Activated B cell treated with CpG ODN at 0.5 μM for 24 hours (primary cell): ENCODE measurements at places on chromosomes 4 and X. TPM values are rescaled to one million over a fixed set of nuclear protein-coding genes. Genes with fewer than 3 reads are reported as not detected.

SULT1E1 gene
- total RNA-seq = not detected in 2 replicates

- no peak for DNase-seq
- no peak overlapping the region for H3K27ac ChIP-seq
- no peak overlapping the region for H3K4me3 ChIP-seq
- no peaks in the 10 kb centered on the region for H3K27me3 ChIP-seq
- no peaks in the 10 kb centered on the region for H3K4me1 ChIP-seq
- H3K36me3 ChIP-seq = peaks cover 21% of the 10 kb centered on the region
Measured at GRCh38 chr4:184697956-184698355, 35.9 kb downstream of the CENPU start.

DNA sequence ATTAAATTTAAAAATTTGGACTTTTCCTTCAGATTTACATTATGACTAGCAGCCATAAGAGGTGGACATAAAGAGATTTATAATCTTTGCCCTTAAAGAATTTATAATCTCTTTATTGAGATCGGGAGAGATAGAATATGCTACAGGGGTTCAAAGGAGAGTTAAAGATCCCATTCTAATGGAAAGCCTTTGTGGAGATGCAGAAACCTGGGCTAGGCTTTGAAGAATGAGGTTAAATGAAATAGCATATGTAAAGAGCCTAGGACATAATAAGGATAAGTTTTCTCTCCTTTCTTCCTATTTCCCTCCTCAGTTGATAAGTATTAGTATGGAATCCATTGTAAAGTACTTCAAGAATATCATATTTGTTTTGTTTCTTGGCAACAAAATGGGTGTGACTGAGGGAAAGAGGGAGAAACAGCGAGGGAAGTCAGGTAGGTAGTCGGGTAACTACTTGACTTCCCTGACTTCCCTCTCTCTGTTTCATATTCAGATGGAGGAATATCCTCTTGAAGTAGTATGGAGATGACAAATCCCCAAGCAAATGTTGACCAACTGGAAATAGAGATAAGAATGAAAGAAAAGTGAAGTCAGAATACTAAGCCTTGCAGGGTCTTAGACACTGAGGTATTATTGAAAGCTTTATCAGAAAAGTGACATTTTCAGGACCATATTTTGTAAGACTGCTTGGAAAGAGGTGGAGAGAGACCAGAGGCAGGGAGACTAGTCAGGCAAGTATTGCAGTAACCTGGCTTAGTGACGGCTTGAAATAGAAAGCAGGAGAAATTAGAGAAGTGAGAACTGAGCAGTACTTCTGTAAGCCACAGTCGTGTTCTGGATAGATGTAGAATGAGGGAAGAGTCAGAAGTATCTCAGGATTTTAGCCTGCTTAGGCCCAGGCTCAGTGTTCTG, 82.9 kb downstream of the PDLIM5 start:
- no peak overlapping the region for H3K4me3 ChIP-seq
- H3K27me3 ChIP-seq = no peaks in the 10 kb centered on the region
- H3K4me1 ChIP-seq = peaks cover 26% of the 10 kb centered on the region

- no peak for DNase-seq
- no peaks in the 10 kb centered on the region for H3K4me1 ChIP-seq
- H3K36me3 ChIP-seq = no peaks in the 10 kb centered on the region
- H3K27ac ChIP-seq = no peak overlapping the region
- no peaks in the 10 kb centered on the region for H3K27me3 ChIP-seq
- H3K4me3 ChIP-seq = no peak overlapping the region
Measured at GRCh38 chrX:34365471-34365870, 233.4 kb upstream of the FAM47A start.

MCF2 gene
- total RNA-seq = 0.39 and 0.75 TPM in 2 replicates

ADH1B gene
- not detected in 2 replicates for total RNA-seq

GRCh38 chrX:38320819-38321218, 6.5 kb downstream of the RPGR start:
- no peak for DNase-seq
- peaks cover 15% of the 10 kb centered on the region for H3K36me3 ChIP-seq
- no peak overlapping the region for H3K4me3 ChIP-seq
- no peak overlapping the region for H3K27ac ChIP-seq
- peaks cover 4% of the 10 kb centered on the region for H3K4me1 ChIP-seq

DNA sequence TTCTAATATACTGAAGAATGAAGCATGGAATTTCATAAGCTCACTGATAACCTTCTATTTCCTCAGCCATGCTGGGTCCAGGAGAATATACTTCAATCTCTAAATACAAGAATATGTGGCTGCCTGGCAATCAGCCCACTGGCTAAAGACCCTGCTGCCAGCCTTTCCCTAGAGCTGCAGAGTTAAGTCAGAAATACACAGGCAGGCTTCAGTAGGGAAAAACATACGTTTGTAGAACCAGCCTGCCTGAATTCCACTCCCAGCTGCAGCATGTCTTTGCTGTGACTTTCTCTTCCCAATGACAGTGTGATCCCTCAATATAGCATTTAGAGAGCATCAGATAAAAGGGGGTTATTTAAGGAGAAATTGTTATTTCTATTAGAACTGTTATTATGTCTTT, 289.1 kb downstream of the PCDH19 start:
- no peak overlapping the region for H3K27ac ChIP-seq
- no peaks in the 10 kb centered on the region for H3K27me3 ChIP-seq
- H3K4me3 ChIP-seq = no peak overlapping the region
- no peaks in the 10 kb centered on the region for H3K4me1 ChIP-seq
- H3K36me3 ChIP-seq = no peaks in the 10 kb centered on the region

GRCh38 chr4:40419231-40419912, 84.2 kb downstream of the CHRNA9 start:
- no peak overlapping the region for H3K4me3 ChIP-seq
- H3K27ac ChIP-seq = no peak overlapping the region
- no peaks in the 10 kb centered on the region for H3K36me3 ChIP-seq
- DNase-seq = no peak
- no peaks in the 10 kb centered on the region for H3K4me1 ChIP-seq

GRCh38 chrX:40887476-40887875, 152.1 kb upstream of the MED14 start:
- no peak overlapping the region for H3K4me3 ChIP-seq
- no peak for DNase-seq
- no peak overlapping the region for H3K27ac ChIP-seq
- H3K4me1 ChIP-seq = no peaks in the 10 kb centered on the region
- H3K27me3 ChIP-seq = peaks cover 1% of the 10 kb centered on the region

DNA sequence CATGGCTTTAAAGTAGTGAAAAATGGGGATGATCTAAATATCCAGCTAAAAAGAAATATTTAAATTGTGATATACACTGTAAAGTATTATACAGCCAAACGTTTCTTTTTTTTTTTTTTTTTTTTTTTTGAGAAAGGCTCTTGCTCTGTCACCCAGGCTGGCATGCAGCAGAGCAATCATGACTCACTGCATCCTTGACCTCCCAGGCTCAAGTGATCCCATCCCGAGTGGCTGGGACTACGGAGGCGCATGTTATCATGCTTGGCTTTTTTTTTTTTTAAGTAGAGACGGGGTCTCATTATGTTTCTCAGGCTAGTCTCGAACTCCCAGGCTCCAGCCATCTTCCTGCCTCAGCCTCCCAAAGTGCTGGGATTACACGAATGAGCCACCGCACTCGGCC, 17.1 kb downstream of the SMIM14 start:
- peaks cover 69% of the 10 kb centered on the region for H3K4me1 ChIP-seq
- no peak for DNase-seq
- H3K27me3 ChIP-seq = no peaks in the 10 kb centered on the region
- H3K27ac ChIP-seq = no peak overlapping the region
- H3K36me3 ChIP-seq = peaks cover 25% of the 10 kb centered on the region
- H3K4me3 ChIP-seq = peak overlapping the region; percentile 9

GRCh38 chrX:25976683-25977310, 161.3 kb upstream of the MAGEB18 start:
- no peaks in the 10 kb centered on the region for H3K36me3 ChIP-seq
- no peak for DNase-seq
- H3K4me3 ChIP-seq = no peak overlapping the region
- no peak overlapping the region for H3K27ac ChIP-seq

C1QTNF7 gene
- not detected in 2 replicates for total RNA-seq

VCX3B gene
- total RNA-seq = not detected in 2 replicates

TMPRSS11B gene
- total RNA-seq = not detected in 2 replicates

- no peaks in the 10 kb centered on the region for H3K27me3 ChIP-seq
- H3K4me1 ChIP-seq = no peaks in the 10 kb centered on the region
- DNase-seq = no peak
Measured at GRCh38 chr4:176767183-176767582, 25.5 kb downstream of the VEGFC start.

- no peaks in the 10 kb centered on the region for H3K36me3 ChIP-seq
- DNase-seq = no peak
- H3K4me3 ChIP-seq = no peak overlapping the region
- no peaks in the 10 kb centered on the region for H3K27me3 ChIP-seq
- no peak overlapping the region for H3K27ac ChIP-seq
Measured at GRCh38 chrX:123475068-123475724, 257.7 kb downstream of the THOC2 start.

DNA sequence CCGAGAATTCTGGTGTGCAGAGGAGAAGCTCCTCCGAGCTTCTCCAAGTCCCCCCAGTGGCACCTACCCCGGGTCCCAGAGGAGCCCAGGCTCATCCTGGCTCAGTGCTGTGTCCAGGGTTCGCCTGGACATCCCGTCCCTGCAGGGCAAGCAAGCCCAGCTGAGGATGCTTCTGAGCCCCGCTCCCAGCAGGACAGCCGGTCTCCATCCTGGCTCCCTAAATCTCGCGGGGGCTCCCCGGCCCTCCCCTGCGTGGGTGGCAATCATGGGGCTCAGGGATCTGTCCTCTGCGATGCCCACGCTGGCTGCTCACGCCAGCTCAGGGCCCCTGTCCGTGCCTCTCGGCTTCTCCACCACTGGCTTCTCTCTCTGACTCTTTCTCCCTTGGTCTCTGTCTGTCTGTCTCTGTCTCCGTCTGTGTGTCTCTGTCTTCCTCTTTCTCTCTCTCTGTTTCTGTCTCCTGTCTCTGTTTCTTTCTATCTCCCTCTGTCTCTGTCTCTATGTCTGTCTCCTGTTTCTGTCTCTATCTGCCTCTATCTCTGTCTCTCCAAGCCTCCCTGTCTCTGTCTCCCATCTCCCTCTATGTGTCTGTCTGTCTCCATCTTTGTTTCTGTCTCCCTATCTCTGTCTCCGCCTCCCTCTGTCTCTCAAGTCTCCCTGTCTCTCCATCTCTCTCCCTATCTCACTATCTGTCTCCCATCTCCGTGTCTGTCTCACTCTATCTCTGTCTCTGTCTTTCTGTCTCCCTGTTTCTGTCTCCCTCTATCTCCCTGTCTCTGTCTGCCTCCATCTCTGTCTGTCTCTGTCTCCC, 27.8 kb upstream of the SLC25A6 start:
- H3K4me3 ChIP-seq = no peak overlapping the region
- no peaks in the 10 kb centered on the region for H3K27me3 ChIP-seq
- peaks cover 45% of the 10 kb centered on the region for H3K36me3 ChIP-seq
- DNase-seq = no peak
- H3K4me1 ChIP-seq = no peaks in the 10 kb centered on the region

GRCh38 chrX:15043538-15043937, 170.3 kb downstream of the MOSPD2 start:
- no peaks in the 10 kb centered on the region for H3K36me3 ChIP-seq
- H3K27ac ChIP-seq = no peak overlapping the region
- no peak overlapping the region for H3K4me3 ChIP-seq
- no peak for DNase-seq
- H3K4me1 ChIP-seq = no peaks in the 10 kb centered on the region
- no peaks in the 10 kb centered on the region for H3K27me3 ChIP-seq

GRCh38 chr4:3246458-3247398, 2.2 kb upstream of the MSANTD1 start:
- peaks cover 4% of the 10 kb centered on the region for H3K4me1 ChIP-seq
- peaks cover 13% of the 10 kb centered on the region for H3K36me3 ChIP-seq
- no peaks in the 10 kb centered on the region for H3K27me3 ChIP-seq
- H3K4me3 ChIP-seq = no peak overlapping the region

AFP gene
- not detected in 2 replicates for total RNA-seq

GRCh38 chr4:152988721-152989553, 52.8 kb downstream of the FHDC1 start:
- no peak for DNase-seq
- H3K27ac ChIP-seq = no peak overlapping the region
- H3K4me3 ChIP-seq = no peak overlapping the region
- peaks cover 4% of the 10 kb centered on the region for H3K4me1 ChIP-seq
- H3K27me3 ChIP-seq = peaks cover 2% of the 10 kb centered on the region
- no peaks in the 10 kb centered on the region for H3K36me3 ChIP-seq

- no peaks in the 10 kb centered on the region for H3K36me3 ChIP-seq
- H3K27me3 ChIP-seq = no peaks in the 10 kb centered on the region
- H3K4me3 ChIP-seq = peak overlapping the region; percentile 64
- peaks cover 26% of the 10 kb centered on the region for H3K4me1 ChIP-seq
- DNase-seq = no peak
Measured at GRCh38 chrX:15988661-15989603, 134.3 kb upstream of the AP1S2 start.

HTR2C gene
- not detected in 2 replicates for total RNA-seq

TDO2 gene
- not detected in 2 replicates for total RNA-seq

RNF4 gene
- total RNA-seq = 93.5 and 93.6 TPM in 2 replicates

RAI2 gene
- total RNA-seq = not detected in 2 replicates

GRCh38 chrX:125681058-125681457, 361.4 kb downstream of the TEX13C start:
- no peaks in the 10 kb centered on the region for H3K27me3 ChIP-seq
- peaks cover 24% of the 10 kb centered on the region for H3K4me1 ChIP-seq
- H3K4me3 ChIP-seq = peak overlapping the region; percentile 50
- H3K27ac ChIP-seq = peak overlapping the region; percentile 75
- H3K36me3 ChIP-seq = no peaks in the 10 kb centered on the region

SLC10A7 gene
- total RNA-seq = 14.5 and 16.3 TPM in 2 replicates

RNF175 gene
- total RNA-seq = not detected in 2 replicates

KIAA1210 gene
- not detected in 2 replicates for total RNA-seq

DNA sequence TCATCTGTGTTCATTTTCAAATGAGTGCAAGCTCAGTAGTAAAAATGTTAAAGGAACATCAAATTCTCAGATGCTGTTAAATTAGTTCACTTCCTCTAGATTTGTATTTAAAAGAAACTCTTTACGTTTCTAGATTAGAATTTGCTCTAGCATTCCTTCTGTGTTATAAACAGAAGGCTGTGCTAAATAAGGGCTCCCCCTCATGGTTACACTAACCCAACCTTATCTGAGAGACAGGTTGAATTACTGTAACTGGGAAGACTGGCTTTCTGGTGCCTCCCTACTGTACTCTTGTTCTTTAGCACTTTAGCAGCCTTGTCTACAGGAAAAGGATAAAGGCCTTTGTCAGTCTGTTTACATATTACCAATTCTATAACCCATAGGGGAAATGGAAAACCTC, 56.8 kb downstream of the RXFP1 start:
- no peaks in the 10 kb centered on the region for H3K36me3 ChIP-seq
- DNase-seq = no peak
- no peaks in the 10 kb centered on the region for H3K4me1 ChIP-seq
- no peak overlapping the region for H3K27ac ChIP-seq
- H3K27me3 ChIP-seq = peaks cover 2% of the 10 kb centered on the region
- no peak overlapping the region for H3K4me3 ChIP-seq
